Astrocyte (in vitro differentiated cells and primary cell): ENCODE measurements at places on chromosomes 6 and 20. TPM values are rescaled to one million over a fixed set of nuclear protein-coding genes. Genes with fewer than 3 reads are reported as not detected.

Gene SMOC2
- total RNA-seq, result 0.93 and 1.8 TPM in 2 replicates

Gene EYS
- total RNA-seq, result 0.07 and 0.16 TPM in 2 replicates

Gene SLC44A4
- 0.23 and 0.29 TPM in 2 replicates for total RNA-seq

Gene HLA-DRB5
- total RNA-seq, result not detected in 2 replicates

Gene EIF6
- total RNA-seq, result 232 and 271 TPM in 2 replicates

Gene FAM209A
- 0.32 TPM in 1 of 2 replicates, not detected in the other for total RNA-seq

- DNase-seq, result no peak
- peaks cover 19% of the 10 kb centered on the region for H3K4me1 ChIP-seq
- H3K27ac ChIP-seq, result no peak overlapping the region
- no peaks in the 10 kb centered on the region for H3K36me3 ChIP-seq
Measured at GRCh38 chr20:48287021-48287494, 501.8 kb upstream of the SULF2 start.

GRCh38 chr6:79724816-79725215 lies 93.7 kb downstream of the SH3BGRL2 start:
- no peak overlapping the region for H3K27ac ChIP-seq
- no peaks in the 10 kb centered on the region for H3K27me3 ChIP-seq

DNA sequence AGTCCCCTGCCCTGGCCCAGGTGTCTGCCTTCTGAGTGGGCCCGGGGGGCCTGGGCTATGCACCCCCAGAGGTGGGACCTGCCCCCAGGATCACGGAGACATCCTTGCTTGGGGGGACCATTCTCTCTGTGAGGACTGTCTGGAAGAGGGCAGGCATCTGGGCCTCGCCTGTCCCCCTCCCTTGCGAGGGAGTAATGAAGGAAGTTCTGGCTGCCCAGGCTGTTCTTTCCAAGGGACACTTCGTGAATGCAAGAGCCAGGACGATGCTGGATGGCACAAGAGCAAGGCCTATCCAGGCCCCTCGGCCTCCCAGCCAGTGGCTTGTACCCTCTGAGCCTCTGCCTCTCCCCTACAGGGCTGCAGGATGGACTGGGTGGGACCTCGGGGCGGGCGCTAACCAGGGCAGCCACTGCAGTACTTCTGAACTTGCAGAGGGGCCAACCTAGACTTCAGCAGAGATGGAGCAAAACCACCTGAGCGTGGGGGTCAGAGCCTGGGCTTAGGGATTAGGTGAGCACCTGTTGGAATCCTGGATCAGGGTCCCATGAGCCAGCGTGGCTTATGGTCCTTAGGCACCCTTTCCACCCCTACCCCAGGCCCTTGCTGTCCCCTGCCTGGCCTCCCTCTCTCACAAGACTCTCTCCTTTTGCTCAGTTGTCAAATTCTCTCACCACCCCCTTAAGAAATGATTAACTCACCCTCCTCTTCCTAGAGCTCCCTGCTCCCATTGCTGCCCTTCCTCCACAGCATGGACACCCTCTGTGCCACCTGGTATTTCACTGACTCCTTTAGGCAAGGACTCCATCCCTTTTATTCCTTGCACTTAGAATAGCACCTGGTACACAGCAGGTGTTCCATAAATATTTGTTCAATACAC lies 53.2 kb downstream of the CTCFL start:
- no peak overlapping the region for H3K27ac ChIP-seq
- H3K4me1 ChIP-seq, result no peaks in the 10 kb centered on the region
- DNase-seq, result no peak
- no peaks in the 10 kb centered on the region for H3K36me3 ChIP-seq
- peaks cover 42% of the 10 kb centered on the region for H3K27me3 ChIP-seq
